Stimulated activated CD8-positive, alpha-beta memory T cell treated with anti-CD3 and anti-CD28 coated beads, Interleukin-7, amount 100 ng/mL, for 48 hours (primary cell): ENCODE measurements at places on chromosomes 6 and 20.

DNA sequence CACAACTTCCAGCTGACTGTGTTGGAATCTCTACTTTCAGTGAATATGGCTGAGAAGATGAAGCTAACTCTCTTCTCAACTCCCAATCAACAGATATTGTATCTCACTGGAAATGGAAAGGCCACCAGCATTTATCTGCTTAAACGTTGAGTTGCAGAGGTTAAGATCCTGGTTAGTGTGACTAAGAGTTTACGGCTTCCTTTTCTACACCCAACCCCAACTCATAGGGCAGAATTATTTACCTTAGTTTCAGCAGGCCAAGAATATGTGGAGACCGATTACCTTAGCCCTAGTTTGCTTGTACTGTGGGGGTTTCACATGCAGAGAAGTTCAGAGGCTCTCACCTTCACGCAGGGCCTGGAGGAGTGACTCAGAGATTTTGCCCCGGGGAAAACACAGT, 1026.6 kb downstream of the EYS start:
- no peak for DNase-seq

DNA sequence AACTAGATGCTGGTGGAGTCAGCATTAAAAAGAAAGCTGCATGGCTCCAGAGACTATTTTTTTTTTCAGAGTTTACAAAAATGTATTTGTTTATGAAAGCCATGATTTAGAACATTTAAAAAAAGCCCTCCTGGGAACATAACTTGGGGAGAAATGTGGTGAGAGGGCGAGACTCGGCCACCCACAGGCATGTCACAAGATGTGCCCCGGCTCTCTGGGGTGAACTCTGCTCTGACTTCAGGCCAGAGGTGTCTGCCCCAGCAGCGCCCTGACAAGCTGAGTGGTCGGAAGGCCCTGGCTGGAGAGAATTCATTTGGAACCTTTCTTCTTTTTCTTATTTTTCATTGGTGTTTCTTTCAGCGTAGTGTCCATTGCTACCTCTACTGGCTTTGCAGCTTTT, 21.7 kb upstream of the RFPL4B start:
- no peak for DNase-seq

GRCh38 chr6:156840606-156841005, 63.4 kb downstream of the ARID1B start:
- DNase-seq = no peak

DNA sequence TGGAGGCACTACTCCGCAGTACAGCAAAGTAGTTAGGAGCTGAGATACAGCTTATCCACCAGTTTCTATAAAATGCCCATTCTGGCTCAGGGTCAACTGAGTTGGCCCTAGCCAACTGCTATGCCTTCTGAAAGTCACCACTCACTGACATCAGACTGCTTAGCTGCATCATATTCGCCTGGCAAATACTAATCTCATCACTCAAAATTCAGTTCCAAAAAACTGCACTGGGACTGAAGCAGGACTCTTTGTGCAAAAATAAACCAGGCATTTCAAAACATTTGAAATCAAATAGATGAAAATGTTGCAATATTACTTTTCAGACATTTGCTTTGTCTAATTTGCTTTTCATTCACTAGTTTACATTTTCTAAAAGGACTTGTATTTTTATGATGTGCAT, 230.0 kb downstream of the ALDH8A1 start:
- DNase-seq = no peak

GRCh38 chr6:152391179-152391880, 245.8 kb downstream of the SYNE1 start:
- no peak for DNase-seq

DNA sequence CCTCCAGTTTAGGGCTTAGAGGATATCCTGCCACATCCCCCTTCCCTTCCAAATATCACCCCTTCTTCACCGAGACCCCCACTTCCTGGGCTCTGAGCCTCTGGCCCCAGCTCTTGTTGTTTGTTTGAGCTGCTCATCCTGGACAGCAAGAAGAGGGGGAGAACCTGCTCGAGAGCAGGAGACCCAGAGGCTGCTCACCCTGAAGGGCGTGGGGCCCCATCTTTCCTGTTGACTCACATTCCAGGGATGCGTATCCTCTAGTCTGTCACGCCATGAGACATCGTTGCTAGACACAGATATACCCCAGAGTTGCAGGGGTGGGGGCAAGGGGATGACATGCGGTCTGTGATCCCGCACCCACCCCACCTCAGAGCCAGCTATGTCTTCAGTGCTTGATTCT, 5.7 kb upstream of the TNXB start:
- no peak for DNase-seq

- no peak for DNase-seq
Observed at GRCh38 chr6:69338431-69339162, 458.2 kb downstream of the LMBRD1 start.

- no peak for DNase-seq
Observed at GRCh38 chr6:39804466-39805065, 12.4 kb downstream of the DAAM2 start.

DNA sequence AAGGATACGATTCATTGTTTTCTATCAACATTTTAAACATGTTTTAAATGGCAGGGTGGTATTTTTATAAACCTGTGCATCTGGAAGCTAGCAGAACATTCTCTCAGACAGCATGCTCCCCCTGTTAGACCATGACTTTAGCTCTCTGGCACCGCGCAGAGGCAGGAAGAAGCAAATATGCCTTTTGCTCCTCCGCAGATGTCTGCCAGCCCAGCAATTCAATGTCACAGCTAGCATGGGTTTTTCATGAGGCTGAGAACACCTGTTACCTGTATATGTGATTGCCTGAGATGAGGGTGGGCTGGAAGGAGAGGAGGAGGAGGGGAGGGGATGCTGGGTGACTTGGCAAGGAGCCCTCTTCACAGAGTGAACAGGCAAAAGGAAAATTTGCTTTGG, 6.7 kb downstream of the MTCH1 start:
- no peak for DNase-seq

- DNase-seq = no peak
Observed at GRCh38 chr6:54846243-54846856, at the start of gene FAM83B. TSS of gene FAM83B (plus strand) at chr6:54846771. CDS start at chr6:54870247, 23,476 bp downstream.

GRCh38 chr6:20791074-20791473, 256.8 kb downstream of the CDKAL1 start:
- no peak for DNase-seq

DNA sequence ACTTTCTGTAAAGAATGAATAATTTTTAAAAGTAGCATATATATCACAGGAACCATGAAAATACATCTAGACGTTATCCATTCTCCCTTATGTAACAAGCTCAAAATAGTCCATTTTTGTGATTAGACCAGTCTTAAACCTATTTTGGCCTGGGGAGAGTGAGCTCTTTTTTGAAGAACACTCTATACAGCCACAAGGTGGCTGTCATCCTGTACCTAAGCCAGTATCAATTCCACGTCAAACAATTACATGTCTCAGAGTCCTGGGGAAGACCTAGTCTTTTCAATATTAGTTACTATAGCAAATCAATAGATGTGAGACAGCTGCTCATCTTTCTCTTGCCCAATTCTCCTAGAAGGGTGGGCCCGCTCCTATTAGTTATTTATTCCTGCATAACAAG, 28.4 kb downstream of the FBXO5 start:
- no peak for DNase-seq

- no peak for DNase-seq
Observed at GRCh38 chr6:7216941-7217621, 95.9 kb downstream of the SSR1 start.

DNA sequence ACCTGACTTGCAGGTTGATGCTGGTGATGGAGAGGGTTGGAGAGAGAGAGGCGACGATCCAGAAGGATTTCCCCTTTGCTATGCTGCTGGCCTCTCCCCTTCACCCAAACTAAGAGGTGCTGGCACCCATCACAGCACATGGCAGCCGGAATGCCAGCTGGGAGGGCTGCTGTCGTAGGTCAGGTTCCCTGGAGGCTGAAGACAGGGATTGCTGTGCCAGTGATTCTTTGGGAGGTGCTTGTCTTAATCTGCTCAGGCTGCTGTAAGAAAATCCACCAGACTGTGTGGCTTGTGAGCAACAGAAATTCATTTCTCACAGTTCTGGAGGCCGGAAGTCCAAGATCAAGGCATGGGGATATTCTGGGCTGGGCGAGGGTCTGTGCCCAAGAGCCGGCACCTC, 4.4 kb upstream of the ARFGAP1 start:
- no peak for DNase-seq

DNA sequence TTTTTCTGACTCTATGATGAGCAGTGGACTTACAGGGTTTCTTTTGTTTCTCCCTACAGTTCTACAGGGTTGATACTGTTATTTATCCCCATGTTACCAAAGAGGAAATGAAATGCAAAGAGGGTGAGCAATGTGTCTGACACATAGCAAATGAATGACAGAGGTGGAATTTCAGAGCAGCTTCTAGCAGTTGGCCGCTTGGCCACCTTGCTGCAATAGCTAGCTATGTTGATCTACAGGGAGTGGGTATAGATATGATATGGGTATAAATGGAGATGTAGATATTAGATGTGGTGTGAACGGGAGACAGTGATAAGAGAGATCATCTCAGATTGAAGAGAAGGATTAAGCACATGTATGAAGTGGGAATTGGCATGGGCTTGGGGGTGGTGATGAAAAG, 10.9 kb upstream of the SLC22A3 start:
- no peak for DNase-seq

DNA sequence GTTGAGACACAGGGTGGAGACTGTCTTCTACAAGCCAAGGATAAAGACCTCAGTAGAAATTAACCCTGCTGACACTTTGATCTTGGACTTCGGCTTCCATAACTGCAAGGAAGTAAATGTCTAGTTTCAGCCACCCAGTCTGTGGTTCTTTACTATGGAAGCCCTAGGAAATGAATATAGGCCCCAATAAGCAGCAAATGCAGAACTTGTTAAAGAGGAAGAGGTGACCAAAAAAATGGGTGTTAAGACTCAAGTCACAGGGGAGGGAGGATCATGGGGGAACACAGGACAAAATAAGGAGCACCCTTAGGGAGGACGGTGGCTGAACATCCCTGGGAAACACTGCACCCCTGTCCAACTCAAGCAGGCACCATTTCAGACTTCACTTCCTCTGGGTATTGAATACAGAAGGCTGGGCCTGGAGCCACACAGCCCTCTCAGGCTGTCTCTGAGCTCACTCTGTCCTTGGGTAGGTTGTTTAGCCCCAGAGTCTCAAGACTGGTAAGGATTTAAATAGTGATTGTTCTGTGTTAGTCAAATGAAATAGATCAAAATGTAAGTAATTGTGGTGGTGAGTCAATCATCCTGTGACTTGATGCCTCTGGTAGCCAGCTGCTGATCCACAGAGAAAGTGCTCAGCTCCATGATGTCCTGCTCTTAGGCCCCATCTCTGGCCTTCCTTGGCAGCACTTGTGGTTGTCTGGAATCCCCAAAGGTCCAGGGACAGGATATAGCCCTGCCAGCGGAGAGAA, 30.5 kb upstream of the SIRPD start:
- DNase-seq = no peak

- DNase-seq = no peak
Observed at GRCh38 chr6:154430481-154430919, 73.9 kb upstream of the IPCEF1 start.

DNA sequence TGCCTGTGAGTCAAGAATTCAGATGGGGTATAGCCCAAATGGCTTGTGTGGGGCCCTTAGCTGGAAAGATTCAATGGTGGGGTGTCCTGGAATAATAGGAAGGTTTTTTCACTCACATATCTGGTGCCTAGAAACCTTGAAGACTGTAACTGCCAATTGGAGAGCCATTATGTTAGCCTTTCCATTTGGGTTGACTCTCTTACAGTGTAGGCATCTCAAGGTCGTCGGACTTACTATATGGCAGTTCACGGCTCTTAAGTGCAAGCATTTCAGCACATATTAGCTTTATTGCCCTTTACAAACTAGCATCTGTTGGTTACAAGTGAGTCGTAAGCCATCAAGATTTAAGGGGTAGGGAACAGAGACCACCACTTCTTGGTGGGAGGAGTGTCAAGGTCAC, 74.1 kb downstream of the CD2AP start:
- no peak for DNase-seq

DNA sequence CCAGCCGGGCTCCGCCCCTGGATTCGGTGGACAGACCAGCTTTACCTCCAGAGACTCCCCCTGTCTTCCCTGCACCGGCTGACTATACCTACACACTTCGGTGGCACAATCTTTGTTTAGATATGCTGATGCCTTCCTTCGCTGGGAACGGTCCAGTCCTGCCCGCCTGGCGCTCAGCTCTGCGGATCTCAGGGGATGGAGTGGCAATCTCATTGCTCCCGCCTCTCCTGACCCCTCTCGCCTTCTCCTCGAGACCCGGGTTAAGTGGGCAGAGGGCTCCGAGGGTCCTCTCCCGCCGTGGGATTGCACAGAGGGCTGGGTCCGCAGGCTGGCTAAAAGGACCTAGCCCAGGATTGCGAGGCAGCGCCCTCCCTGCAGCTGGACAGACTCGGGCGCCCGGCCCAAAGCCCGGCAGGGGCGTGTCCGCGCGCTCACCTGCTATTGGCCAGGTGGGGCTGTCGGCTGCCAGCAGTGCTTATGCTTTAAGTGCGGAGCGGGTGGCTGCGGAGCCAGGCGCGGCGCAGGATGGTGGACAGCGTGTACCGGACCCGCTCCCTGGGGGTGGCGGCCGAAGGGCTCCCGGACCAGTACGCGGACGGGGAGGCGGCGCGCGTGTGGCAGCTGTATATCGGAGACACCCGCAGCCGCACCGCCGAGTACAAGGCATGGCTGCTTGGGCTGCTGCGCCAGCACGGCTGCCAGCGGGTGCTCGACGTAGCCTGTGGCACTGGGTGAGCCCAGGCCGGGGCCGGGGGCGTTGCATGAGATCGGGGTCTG, at the start of gene GNMT:
Gene GNMT (plus strand): TSS at position 512 of the 777 bp plus-strand sequence. CDS start 14 bp downstream, at position 526.
- DNase-seq = no peak

- no peak for DNase-seq
Observed at GRCh38 chr6:36015666-36016065, 8.8 kb downstream of the SLC26A8 start.

- no peak for DNase-seq
Observed at GRCh38 chr20:61236713-61237112, 15.3 kb upstream of the CDH4 start.

GRCh38 chr6:13916230-13916944, 8.4 kb upstream of the RNF182 start:
- no peak for DNase-seq

DNA sequence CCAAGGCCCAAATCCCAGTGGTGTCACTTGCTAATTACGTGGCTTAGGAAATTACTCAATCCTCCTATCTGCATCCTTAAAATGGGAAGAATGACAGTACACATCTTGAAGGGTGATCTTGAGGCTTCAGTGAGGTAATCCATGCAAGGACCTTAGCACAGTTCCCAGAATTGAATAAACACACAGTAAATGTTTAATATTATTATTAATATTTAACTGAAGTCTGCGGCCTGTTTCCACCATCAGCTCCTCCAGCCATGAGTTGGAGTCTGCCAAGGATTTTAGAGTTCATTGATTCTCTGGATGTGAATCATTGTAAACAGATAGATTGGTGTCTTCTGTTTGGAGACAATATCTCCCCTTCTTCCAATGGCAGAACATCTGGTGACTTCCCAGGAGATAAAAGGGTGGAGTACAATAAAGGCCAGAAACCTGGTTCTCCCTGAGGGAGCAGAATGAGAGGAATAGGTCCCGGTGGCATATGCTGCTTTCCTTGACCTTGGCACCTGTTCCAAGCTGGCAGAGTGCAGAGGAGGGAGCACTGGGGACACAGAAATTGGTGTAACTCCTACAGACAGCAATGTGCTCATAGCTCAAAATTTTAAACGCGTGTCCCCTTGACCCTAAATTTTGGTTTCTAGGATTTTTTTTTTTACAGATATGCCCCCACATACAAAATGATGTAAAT, 25.4 kb downstream of the UNC5CL start:
- DNase-seq = no peak
